ENCODE measurements at places on chromosomes 1 and 21. TPM values are rescaled to one million over a fixed set of nuclear protein-coding genes. Genes with fewer than 3 reads are reported as not detected.

The ADAMTSL4 gene
- total RNA-seq: 15.9 TPM

DNA sequence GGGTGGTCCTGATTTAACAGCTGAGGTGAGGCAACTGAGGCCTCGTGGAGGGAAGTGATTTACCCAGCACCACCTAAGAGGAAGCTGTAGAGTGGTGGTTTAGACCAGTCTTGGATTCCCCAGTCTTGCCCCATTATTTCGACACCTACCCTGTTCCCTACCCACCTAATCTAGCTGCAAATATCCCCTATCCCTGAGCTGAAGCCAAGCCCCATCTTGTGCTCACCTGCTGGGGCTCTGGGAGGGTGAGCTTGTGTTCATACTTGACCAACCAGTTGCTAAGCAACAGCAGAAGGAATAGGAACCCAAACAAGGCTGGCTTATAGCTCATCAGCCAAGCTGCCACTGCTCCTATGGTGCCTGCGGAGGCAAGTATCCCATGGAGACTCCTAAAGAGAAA lies 2.0 kb downstream of the TEX46 start:
- no peak for DNase-seq

- DNase-seq: no peak
Measured at GRCh38 chr1:231903586-231904081, 277.0 kb downstream of the DISC1 start.

- no peak for DNase-seq
Measured at GRCh38 chr1:240027059-240027462, 64.6 kb upstream of the FMN2 start.

DNA sequence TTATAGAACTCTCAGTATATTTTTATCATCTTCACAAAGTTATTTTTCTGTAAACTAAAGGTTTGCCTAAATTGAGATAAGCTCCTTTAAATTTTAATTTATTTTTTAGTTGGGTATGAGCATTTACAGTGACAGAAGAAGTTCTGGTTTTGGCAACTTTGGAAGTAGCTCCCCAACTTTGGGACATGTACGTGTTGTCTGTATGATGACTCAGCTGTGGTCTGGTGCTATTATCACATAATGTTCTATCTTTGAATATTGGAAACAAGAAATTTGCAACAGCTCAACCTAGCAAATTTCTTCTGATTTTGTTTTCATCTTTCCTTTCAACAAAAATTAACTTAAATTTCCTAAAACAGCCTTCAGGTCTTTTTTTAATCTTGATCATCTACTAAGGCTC lies 46.6 kb upstream of the C1orf105 start:
- DNase-seq: no peak

DNA sequence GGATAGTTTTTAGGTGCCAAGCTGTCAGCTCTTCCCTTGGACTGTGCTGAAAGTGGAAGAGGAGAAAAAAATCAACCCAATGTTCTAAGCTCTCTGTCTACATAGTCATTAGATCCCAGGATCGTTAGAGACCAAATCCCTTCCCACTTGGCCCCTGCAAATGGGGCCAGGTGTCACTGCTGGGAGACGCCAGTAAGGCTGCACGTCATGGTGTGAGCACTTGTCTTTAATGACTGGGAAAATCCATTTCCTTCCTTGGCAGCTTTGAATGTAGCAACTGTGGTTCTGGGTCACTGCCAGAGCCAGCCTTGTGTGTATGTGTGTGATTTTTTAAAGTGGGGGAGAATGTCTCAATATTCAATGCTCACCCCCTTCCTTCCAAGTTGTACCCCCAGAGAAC lies 59.9 kb downstream of the MAN1C1 start:
- DNase-seq: no peak

The NUP210L gene
- total RNA-seq: not detected

- no peak for DNase-seq
Measured at GRCh38 chr1:163074004-163074403, 4.8 kb downstream of the RGS4 start.

The MIXL1 gene
- not detected for total RNA-seq

The ALG14 gene
- total RNA-seq: 1.9 TPM

The PLA2G2A gene
- 6.9 TPM for total RNA-seq

All from lower leg skin (tissue), 4 donors.